Type B pancreatic cell (in vitro differentiated cells): ENCODE measurements at places on chromosomes 5 and 9.

- H3K4me1 ChIP-seq = peaks cover 9% of the 10 kb centered on the region
- no peaks in the 10 kb centered on the region for H3K36me3 ChIP-seq
- H3K27me3 ChIP-seq = peaks cover 7% of the 10 kb centered on the region
Measured at GRCh38 chr5:68962757-68963484, 130.9 kb upstream of the SLC30A5 start.

DNA sequence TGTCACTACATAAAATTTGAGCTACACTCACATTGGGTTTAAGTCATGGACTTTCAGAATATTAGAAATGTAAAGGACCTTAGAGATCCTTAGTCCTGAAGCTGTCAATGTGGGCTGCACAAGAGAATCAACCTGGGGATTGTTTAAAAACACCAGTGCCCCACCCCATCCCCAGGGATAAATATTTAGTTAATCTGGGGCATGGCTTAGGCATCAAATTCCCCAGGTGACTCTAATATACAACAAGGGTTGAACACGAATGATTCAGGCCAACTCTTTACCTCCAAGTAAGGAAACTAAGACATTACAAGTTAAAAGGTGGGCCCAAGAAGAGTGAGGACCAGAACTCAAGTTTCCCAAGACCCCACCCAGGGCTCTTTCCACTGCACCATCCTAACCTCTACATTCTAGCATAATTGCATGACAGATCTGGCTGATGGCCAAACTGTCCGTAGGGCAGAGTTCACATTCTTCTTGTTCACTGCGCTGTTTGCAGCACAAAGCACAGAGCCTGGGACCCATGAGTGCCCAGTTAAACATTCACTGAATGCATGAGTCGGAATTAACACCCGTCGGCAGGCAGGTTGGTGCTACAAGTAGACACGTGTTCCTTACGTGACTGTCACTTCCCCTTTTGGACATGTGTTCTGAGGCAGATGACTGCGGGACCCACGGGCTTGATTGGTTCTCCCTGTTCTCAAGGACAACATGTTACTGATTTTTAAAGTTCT lies 25.2 kb downstream of the CYFIP2 start:
- no peak overlapping the region for H3K27ac ChIP-seq
- H3K4me3 ChIP-seq = no peak overlapping the region
- H3K4me1 ChIP-seq = peaks cover 10% of the 10 kb centered on the region

GRCh38 chr5:172052450-172053236 lies 46.2 kb upstream of the FBXW11 start:
- no peak for DNase-seq
- H3K4me3 ChIP-seq = no peak overlapping the region
- H3K4me1 ChIP-seq = peaks cover 7% of the 10 kb centered on the region
- H3K27me3 ChIP-seq = no peaks in the 10 kb centered on the region
- peaks cover 8% of the 10 kb centered on the region for H3K36me3 ChIP-seq

DNA sequence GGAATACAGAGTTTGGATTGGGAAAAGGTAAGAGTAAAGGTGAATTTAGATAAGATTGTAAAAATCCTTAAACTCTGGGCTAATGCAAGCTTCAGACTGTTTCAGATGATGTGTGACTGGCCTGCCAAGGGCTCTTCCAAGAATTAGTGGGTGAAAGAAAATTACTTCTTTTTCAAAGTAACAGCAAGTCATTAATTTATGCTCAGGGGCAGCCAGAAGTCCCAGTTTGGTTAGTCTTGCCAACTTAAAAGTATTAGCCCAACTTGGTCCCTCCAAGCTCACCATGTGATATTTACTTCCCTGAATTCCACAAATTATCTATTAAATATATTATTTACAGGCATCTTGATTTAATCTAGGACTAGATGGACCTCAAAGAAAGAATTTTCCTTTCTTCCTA lies 947.8 kb downstream of the NR2F1-AS1 start:
- no peak for DNase-seq
- H3K4me1 ChIP-seq = peaks cover 17% of the 10 kb centered on the region
- H3K27ac ChIP-seq = no peak overlapping the region
- H3K27me3 ChIP-seq = peaks cover 17% of the 10 kb centered on the region
- no peaks in the 10 kb centered on the region for H3K36me3 ChIP-seq

- H3K4me3 ChIP-seq = no peak overlapping the region
- H3K4me1 ChIP-seq = peaks cover 5% of the 10 kb centered on the region
- H3K27ac ChIP-seq = no peak overlapping the region
- H3K36me3 ChIP-seq = no peaks in the 10 kb centered on the region
Measured at GRCh38 chr5:83199126-83199525, 121.8 kb downstream of the XRCC4 start.

DNA sequence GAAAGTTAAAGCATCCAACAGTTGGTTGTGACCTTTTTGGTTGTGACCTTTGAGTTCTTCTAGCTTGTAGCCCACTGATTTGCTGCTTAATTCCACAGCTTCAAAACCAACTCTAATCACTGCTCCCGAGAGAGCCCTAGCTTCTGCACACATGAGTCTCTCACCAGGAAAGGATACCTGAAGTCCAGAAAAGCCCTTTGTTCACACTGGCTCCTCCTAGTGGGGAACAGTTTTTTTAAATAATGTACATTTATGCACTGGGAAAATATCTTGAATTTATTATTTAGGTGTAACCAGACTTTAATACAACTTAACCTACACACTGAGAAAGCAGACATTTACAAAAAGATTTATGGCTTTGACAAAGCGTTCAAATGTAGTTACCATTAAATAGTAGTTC lies 120.2 kb upstream of the CCDC152 start:
- H3K4me3 ChIP-seq = no peak overlapping the region
- H3K36me3 ChIP-seq = no peaks in the 10 kb centered on the region
- H3K27me3 ChIP-seq = no peaks in the 10 kb centered on the region

GRCh38 chr5:146718609-146719008 lies 159.9 kb downstream of the PPP2R2B start:
- no peak overlapping the region for H3K27ac ChIP-seq
- no peaks in the 10 kb centered on the region for H3K27me3 ChIP-seq
- no peaks in the 10 kb centered on the region for H3K36me3 ChIP-seq
- H3K4me3 ChIP-seq = peak overlapping the region; percentile 13

DNA sequence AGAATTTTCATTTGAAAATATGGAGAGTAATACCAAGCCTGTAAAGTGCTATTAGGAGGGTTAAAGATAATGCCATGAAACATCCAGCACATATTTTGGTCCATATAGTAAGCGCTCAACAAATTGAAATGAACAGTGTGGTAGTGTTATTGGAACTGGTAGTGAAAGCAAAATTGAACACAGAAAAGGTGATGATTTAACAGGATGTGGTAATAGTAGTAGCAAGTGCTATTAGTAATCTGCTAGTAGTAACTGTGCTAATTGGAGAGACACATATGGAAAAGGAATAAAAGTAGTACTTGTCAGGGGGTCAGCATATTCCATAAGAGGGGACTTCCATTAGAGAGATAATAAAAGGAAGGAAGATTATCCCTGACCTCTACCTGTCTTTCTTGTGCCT lies 187.3 kb downstream of the HTR1A start:
- no peak overlapping the region for H3K4me3 ChIP-seq
- no peaks in the 10 kb centered on the region for H3K36me3 ChIP-seq
- H3K27me3 ChIP-seq = peaks cover 19% of the 10 kb centered on the region
- no peaks in the 10 kb centered on the region for H3K4me1 ChIP-seq

- no peak overlapping the region for H3K27ac ChIP-seq
- H3K4me3 ChIP-seq = no peak overlapping the region
Measured at GRCh38 chr5:143251946-143252345, 151.5 kb downstream of the NR3C1 start.

GRCh38 chr5:171979606-171980005 lies 26.8 kb downstream of the FBXW11 start:
- peaks cover 26% of the 10 kb centered on the region for H3K36me3 ChIP-seq
- H3K4me3 ChIP-seq = no peak overlapping the region
- peaks cover 19% of the 10 kb centered on the region for H3K4me1 ChIP-seq
- H3K27ac ChIP-seq = no peak overlapping the region
- DNase-seq = no peak

DNA sequence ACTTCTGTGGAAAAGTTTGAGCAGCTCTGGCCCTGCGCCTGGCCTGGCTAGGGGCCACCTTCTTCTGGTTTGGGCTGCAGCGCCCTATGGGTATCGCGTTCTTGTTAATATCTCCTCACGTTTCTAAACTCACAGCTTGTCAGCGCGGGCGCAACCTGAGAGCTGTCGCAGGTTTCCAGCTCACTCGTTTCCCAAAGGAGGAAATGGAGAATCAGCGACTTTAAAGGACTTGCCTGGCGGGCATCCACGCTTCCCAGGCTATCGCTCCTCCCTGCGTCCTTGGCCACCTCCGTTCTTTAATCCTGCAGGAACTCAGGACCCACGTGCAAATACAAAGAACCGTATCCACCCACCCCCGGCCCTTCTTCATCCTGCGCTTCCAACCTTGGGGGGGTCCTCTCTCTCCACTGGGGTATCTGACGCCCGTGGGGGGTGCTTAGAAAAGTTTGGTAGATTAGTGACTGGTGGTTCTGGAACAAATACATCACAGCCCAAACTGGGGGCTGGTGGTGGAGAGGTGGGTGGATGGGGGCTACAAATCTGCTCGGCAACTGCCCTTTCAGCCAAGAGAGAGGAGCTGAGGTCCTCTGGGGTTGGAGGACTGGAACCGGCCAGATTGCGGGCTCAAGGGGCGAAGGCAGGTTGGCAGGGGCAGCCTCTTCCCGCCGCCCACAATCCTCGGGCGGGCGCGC lies 578 bp upstream of the PSAT1 start:
- no peak for DNase-seq
- H3K36me3 ChIP-seq = peaks cover 11% of the 10 kb centered on the region
- H3K4me1 ChIP-seq = peaks cover 31% of the 10 kb centered on the region
- H3K27me3 ChIP-seq = no peaks in the 10 kb centered on the region
- H3K27ac ChIP-seq = peak overlapping the region; percentile 94

- no peak overlapping the region for H3K4me3 ChIP-seq
- DNase-seq = no peak
- peaks cover 8% of the 10 kb centered on the region for H3K36me3 ChIP-seq
- H3K4me1 ChIP-seq = peaks cover 6% of the 10 kb centered on the region
- H3K27me3 ChIP-seq = no peaks in the 10 kb centered on the region
Measured at GRCh38 chr9:34689116-34689470, 2.0 kb downstream of the CCL19 start.

DNA sequence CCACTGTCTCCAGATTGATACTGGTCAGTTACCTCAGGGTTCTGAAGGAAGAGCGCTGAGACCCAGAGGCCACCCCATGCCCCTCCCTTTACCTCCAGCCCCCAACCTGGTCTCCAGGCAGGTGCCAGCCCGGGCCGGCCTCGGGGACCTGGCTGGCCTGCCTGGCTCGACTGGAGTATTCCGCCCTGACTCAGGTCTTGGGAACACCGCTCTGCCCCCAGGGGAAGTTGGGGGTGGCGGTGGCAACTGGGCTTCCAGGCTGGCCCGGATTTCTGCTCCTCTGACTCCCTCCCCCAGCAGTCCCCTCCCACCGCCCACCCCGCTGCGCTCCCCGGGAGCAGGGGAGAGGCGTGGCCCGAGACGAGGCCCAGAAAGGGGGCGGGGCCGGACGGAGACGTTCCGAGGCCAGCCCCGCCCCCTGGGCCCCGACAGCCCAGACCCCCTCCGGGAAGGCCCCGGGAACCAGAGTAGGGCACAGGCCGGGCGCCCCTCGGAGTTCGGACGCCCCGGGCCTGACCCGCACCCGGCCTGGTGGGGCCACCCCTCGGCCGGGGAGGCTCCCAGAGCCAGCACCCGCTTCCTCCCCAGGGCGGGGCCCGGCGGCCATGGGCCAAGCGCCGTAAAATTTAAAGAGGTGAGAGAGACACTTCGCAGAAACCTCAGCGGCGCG lies 82.5 kb upstream of the ZBTB43 start:
- DNase-seq = no peak
- peak overlapping the region; percentile 79 for H3K4me3 ChIP-seq
- no peak overlapping the region for H3K27ac ChIP-seq

DNA sequence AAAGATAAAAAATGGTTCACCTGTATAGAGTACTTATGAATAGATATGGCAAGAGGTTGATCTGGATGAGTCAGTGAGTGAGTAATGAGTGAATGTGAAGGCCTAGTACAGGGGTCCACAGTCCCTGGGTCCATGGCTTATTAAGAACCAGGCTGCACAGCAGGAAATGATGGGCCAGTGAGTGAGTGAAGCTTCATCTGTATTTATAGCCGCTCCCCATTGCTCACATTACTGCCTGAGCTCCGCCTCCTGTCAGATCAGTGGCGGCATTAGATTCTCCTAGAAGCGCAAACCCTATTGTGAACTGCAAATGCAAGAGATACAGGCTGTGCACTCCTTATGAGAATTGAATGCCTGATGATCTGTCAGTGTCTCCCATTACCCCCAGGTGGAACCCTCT lies 307.7 kb upstream of the ZNF608 start:
- no peak for DNase-seq
- no peak overlapping the region for H3K4me3 ChIP-seq
- peaks cover 4% of the 10 kb centered on the region for H3K36me3 ChIP-seq
- H3K27me3 ChIP-seq = no peaks in the 10 kb centered on the region

- DNase-seq = no peak
- no peak overlapping the region for H3K4me3 ChIP-seq
- H3K27me3 ChIP-seq = no peaks in the 10 kb centered on the region
- no peaks in the 10 kb centered on the region for H3K4me1 ChIP-seq
- H3K27ac ChIP-seq = no peak overlapping the region
- no peaks in the 10 kb centered on the region for H3K36me3 ChIP-seq
Measured at GRCh38 chr9:80632041-80632440, 1057.3 kb downstream of the TLE1 start.

DNA sequence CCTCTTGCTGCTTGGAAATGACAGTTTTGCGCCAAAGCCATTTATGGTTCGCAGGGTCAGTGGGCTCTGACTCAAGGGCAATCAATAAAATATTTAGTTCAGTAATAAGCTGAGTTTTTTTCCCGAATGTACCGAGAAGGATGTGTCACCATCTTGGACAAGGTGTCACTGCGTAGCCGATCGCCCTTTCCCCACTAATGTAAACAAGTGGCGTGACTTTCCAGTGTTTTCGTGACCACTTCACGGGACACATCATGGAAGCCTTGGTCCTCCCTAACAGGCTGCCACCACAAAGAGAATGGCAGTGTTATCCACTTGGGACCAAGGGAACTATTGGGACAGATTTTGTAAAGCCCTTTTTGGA lies 16.4 kb downstream of the ISL1 start:
- H3K4me3 ChIP-seq = peak overlapping the region; percentile 85
- peak overlapping the region; percentile 4 for H3K27ac ChIP-seq
- DNase-seq = no peak
- no peaks in the 10 kb centered on the region for H3K36me3 ChIP-seq

DNA sequence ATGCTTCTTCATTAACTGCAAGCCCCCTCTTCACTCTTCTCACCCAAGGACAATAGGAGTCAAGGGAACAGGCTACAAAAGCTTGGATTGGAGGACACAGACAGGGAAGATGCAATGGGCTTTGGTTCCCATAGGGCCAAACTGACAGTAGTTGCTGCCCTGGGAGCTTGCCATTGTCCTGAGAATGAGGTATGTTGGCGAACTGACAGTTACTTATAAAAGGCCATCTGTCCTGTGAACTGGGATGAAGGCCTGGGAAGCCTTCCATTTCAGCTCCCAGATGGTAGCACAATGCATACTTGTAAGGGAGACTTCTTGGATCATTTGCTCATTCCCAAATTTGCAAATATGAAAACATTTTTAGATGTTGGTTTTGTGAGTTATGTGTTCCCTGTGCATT lies 88.9 kb downstream of the SNCAIP start:
- peaks cover 21% of the 10 kb centered on the region for H3K4me1 ChIP-seq
- DNase-seq = no peak
- no peaks in the 10 kb centered on the region for H3K27me3 ChIP-seq
